NCI-H345 (cell line): ENCODE measurements at places on chromosomes 2 and 18.
A peak's percentile ranks its signal among the peaks of the same experiment; 100 is the strongest.

GRCh38 chr2:27752551-27753237, 18.8 kb upstream of the MRPL33 start:
- peak; percentile 84 for DNase-seq

GRCh38 chr2:33110461-33110860, 163.7 kb downstream of the LTBP1 start:
- no peak for DNase-seq

- DNase-seq = no peak
Observed at GRCh38 chr2:39443009-39443408, 5.9 kb upstream of the MAP4K3 start.

DNA sequence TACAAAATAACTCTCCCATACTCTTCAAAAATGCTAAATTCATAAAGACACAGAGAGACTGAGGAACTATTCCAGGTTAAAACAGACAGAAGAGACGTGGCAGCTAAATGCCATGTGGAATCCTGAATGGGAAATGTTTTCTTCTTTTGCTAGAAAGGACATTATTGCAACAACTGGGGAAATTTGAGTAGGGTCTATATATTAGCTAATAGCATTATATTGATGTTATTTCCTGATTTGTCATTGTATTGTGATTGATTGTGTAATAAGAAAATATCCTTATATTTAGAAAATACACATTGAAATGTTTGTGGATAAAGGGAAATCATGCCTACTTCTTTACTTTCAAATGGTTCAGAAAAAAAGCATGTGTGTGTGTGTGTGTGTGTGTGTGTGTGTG, 23.4 kb downstream of the PSTPIP2 start:
- no peak for DNase-seq

GRCh38 chr18:8478968-8479370, 130.3 kb upstream of the RAB12 start:
- DNase-seq = no peak

GRCh38 chr18:10804126-10804525, 278.3 kb downstream of the NAPG start:
- peak; percentile 91 for DNase-seq
